ENCODE measurements at places on chromosomes 7 and 10. TPM values are rescaled to one million over a fixed set of nuclear protein-coding genes. Genes with fewer than 3 reads are reported as not detected.

DNA sequence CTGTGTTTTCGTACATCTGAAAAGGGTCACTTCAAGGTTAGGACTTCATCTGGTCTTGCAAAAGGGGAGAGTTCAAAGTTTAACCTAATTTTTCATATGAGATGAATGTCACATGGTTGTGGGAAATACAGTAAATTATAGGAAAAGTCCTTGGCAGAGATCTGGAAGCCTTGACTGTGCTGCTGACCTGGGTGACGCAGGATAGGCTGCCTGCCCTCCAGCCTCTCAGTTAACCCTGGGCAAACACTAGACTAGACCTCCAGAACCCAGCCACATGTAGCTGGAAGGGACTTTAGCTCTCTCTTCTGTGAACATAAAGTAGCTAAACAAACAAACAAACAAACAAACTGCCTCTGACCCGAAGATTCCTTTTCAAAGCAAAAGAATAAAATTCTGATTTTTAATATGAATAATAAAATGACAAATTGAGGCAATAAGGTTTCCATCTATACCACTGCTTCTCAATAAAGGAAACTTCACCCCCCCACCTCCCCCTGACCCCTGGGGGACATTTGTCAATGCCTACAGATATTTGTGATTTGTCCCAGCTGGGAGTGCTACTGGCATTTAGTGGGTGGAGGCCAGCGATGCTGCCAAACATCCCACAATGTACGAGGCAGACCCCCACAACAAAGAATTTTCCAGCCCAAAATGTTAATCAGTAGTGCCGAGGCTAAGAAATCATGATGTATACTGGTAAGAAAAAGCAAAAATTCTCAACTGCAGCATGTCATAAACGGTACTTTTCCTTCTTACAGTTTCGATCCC, 75.2 kb upstream of the PRR15 start:
- no peak for DNase-seq

GRCh38 chr7:25262586-25262985, 34.3 kb upstream of the NPVF start:
- no peak for DNase-seq

The CPEB3 gene
- 3.9 TPM for polyA plus RNA-seq

The PTF1A gene
- not detected for polyA plus RNA-seq

- DNase-seq, result peak; percentile 53
Measured at GRCh38 chr10:90871279-90871765, 452 bp upstream of the RPP30 start.

- no peak for DNase-seq
Measured at GRCh38 chr10:90937645-90938258, 16.9 kb upstream of the ANKRD1 start.

Measured in renal cortex interstitium (tissue), 15 donors.